H7 (cell line): ENCODE measurements at places on chromosomes 4 and X. TPM values are rescaled to one million over a fixed set of nuclear protein-coding genes. Genes with fewer than 3 reads are reported as not detected.
A peak's percentile ranks its signal among the peaks of the same experiment; 100 is the strongest.

DNA sequence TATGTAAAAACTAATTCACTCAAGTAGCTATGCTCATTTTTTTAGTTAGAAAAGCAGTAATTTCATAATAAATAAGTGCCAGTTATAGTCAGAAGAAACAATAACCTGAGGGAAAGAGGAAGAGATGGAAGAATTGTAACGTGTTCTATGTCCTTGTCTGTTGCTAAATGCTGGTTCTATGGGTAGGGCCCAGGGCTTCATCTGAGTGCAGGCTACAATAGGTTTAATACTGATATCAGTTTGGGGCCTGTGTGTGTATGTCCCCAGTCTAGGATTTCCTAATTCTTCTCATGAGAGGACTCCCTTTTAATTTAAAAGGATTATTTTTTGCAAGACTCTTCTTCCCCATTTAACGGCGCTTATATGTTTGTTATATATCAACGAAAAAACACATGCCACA, 3.3 kb upstream of the EREG start:
- DNase-seq = no peak

- peak; percentile 56 for DNase-seq
These were observed 12.4 kb downstream of the PSAPL1 start for GRCh38 chr4:7422151-7422897.

GRCh38 chrX:22139822-22140221, 107.7 kb downstream of the PHEX start:
- DNase-seq = no peak

- DNase-seq = no peak
These were observed 182.1 kb upstream of the SMIM31 start for GRCh38 chr4:164571593-164572390.

GRCh38 chr4:62274782-62275181, 1074.7 kb downstream of the ADGRL3 start:
- no peak for DNase-seq

GRCh38 chr4:7526491-7526890, 91.8 kb upstream of the PSAPL1 start:
- peak; percentile 86 for DNase-seq

Gene LRIT3
- 0.07 and 0.14 TPM in 2 replicates for total RNA-seq

DNA sequence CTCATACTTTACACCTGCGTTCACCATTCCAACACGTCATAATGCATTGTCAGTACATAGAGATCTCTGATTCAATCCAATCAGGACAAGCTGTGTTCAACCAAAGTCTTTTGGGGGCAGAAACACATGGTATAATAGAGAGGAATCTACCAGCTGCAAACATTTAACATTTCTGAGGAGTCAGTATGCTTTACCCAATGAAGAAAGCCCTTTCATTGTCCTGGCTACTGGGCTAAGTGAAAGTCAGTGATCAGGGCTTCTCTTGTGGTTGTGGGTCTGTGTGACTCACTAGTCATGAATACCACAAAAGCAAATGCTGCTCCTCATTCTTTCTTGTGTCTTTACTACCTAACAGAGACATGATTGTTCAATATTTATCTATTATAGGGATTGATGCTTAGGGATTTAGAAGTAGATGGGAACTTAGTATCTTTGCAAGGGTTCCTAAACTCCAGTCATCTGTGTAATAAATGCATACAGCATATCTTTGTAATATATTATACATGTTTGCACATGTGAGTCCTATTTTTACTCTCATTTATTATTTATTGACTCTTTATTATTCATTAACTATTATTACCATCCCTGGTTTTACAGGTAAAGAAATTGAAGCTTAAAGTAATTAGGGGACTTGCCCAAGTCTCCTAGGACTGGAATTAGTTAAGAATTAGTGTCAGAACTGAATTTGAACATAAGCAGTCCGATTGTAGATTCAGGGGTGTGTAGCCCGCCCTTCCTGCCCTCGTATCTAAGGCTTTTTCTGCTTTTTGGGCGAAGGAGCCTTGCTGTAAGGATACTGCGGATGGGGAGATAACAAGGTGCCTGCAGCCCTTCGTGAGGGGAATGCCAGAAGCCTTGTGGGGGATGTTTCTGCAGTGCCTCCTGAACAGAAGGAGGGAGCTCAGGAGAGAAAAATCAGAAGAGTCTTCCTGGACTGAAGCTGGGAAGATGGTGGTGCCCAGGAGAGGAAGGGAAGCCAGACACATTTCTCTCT, 353.1 kb upstream of the BOD1L1 start:
- no peak for DNase-seq

DNA sequence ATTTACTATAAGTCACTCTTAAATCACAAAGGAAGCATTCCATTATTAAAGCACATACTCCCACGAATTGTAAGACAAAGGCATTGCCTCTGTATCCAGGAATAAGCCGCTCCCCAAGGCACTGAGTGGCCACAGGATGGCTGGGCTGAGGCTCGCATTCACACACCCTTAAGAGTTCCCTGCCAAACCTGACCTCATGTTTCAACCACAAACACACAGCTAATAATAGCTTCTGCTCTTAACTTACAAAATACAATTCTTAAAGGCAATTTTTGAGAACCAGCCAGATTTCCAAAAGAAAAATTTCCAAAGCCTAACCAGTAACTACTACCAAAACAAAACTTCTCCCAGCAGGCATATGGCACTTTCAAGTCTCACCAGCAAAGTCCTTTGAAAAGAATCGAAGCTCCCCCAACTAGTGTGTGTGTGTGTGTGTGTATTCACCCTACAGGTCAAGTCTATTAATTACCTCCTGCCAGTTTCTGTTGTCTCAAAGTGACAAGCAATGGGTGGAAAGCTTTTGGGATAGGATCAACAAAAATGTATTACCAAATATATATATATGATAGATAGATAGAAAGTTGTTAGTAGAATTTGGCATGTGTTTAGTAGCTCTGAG, 36.0 kb downstream of the ARHGAP6 start:
- DNase-seq = peak; percentile 10
